ENCODE measurements at places on chromosomes 1 and 21.

GRCh38 chr1:3244927-3245315, 175.9 kb downstream of the PRDM16 start:
- no peak for DNase-seq

DNA sequence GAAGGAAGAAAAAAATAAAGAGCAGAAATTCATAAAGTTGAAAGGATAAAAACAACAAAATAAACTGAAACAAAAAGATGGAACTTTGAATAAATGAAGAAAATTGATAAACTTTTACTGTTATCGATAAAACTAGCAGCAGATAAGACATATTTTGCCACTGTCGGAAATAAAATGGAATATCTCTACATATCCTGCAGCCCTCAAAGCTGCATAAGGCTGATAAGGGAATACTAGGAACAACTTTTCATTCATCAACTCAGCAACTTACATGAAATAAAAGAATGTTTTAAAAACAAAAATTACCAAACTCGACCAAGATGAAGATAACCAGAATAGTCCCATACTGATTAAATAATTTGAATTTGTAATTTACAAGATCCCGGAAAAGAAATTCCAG, 48.0 kb upstream of the GRIK1 start:
- DNase-seq: no peak

- no peak for DNase-seq
Measured at GRCh38 chr1:100995198-100995988, 30.2 kb downstream of the DPH5 start.

DNA sequence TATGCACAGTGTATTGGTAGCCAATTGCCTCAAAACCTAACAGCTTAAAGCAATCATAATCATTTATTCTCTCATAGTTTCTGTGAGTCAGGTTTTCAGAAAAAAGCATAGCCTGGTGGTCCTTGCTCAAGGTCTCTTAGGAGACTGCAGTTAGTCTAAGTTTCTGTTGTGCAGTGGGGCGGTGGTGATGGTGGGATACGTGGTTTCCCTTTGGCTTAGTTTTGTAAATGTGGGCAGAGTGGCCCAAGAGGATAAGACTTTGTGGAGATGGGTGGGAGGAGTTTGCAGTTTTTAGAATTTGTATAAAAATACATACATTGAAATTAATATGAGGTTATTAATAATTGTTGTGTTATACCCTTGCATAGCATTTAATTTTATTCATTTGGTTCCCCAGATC, 68.6 kb downstream of the NOS1AP start:
- no peak for DNase-seq

- no peak for DNase-seq
Measured at GRCh38 chr1:20070357-20070756, 363 bp downstream of the PLA2G5 start.

- no peak for DNase-seq
Measured at GRCh38 chr1:227898502-227899140, 49.1 kb downstream of the WNT9A start.

DNA sequence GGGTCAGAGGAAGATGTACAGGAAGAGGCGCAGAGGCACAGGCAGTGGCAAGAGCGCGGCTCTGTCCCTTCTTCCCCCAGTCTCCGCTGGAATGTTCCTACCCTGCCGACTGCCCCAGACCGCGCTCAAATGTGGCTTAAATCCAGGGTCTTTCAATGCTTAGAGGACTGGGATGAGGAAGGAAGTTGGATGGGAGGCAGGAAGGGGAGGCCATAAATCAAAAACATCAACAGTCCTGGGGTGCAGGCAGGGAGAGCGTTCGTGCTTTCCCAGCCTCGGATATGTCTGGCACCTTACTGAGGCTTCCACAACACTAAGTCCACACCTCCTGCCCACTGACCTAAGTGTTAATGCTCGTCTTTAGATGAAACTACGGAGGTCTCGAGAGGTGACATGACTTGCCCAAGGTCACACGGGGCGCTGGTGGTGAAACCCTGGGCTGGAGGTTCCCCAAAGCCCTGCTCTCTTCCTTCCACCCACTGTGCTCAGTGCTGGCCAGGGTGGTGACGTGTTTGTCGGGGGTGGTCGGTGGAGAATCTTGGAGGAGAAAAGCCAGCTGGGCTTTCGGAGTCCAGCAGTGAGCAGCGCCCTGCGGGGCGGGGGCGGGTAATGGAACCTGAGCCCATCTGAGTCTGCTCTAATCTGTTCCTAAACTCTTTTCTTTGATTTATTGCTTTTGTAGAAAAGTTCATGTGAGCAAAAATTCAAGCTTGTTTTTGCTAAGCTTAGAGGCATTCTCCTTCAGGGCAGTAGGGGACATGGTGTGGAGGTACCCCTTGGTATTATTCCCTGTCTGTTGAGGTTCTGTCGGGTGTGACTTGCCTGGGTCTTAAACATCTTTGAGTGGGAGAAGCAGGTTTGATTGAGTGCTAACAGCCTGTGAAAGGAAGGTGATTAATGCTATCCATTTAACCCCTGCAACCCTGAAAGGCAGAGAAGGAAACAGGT, 708 bp downstream of the CDA start:
- DNase-seq: no peak

GRCh38 chr1:73910466-73910865, 287.5 kb downstream of the LRRIQ3 start:
- DNase-seq: no peak

GRCh38 chr1:40625076-40625475, 40.4 kb downstream of the RIMS3 start:
- no peak for DNase-seq

DNA sequence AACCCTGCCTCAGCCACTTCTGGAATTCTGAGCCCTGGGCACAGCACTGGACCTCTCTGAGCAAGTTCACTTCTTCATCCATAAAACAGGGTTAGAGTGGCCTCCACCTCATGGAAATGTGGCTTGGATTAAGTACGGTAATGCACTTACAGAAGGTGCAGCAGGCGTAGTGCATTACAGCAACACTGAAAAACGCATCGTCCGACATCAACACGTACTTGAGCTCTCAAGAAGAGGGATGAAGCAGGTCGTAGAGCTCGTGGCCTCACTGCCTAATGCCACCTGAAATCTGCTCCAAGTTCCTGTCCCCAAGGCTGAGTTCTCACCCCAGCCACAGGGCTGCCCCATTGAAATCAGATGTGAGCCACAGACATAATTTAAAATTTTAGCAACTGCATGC, 650.1 kb downstream of the NPHP4 start:
- no peak for DNase-seq

GRCh38 chr21:31813862-31814261, 59.0 kb upstream of the HUNK start:
- DNase-seq: no peak

GRCh38 chr1:179706339-179706941, 36.7 kb upstream of the FAM163A start:
- DNase-seq: peak; percentile 17
